NCI-H2107 (cell line): ENCODE measurements at places on chromosomes 1 and 21.

GRCh38 chr1:47676311-47677054 lies 238.6 kb downstream of the FOXD2 start:
- DNase-seq, result no peak

- DNase-seq, result no peak
These were observed 152.0 kb upstream of the IGSF21 start for GRCh38 chr1:17955302-17956285.

- no peak for DNase-seq
These were observed 146.4 kb downstream of the FGGY start for GRCh38 chr1:59443310-59443709.

GRCh38 chr1:201321826-201322390 lies 38.6 kb downstream of the PKP1 start:
- DNase-seq, result no peak

- no peak for DNase-seq
These were observed 48.7 kb upstream of the KIRREL1 start for GRCh38 chr1:157944663-157945280.

DNA sequence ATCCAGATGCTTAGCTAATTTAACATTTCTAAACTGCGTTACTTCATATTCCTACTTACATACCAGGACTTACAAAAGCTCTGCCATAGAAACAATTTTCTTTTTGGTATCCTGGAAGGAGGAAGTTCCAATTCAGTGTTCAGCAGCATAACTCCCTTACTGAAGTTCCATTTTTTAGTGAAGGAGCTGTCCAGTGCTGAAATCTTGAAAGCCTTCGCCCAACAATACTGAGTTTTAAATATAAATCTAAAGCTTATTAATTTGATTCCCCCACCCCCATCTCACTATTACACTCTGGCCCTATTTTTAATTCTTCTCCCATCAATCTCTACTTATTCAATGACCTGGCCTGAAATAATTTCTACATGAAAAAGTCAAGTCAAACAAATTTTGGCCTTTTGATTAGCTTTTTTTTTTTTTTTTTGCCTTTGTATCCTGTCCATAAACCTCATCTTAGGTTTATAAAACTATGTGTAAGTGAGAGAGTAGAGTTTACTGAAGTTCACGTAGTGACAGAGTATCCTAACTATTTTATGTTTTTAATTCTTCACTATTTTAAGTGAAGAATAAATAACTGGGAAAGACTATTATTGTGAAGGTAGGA lies 323.0 kb upstream of the PLD5 start:
- DNase-seq, result no peak

- no peak for DNase-seq
These were observed 8.4 kb downstream of the ZYG11A start for GRCh38 chr1:52850951-52851350.

- DNase-seq, result no peak
These were observed 331.7 kb upstream of the PROX1 start for GRCh38 chr1:213656039-213656438.

DNA sequence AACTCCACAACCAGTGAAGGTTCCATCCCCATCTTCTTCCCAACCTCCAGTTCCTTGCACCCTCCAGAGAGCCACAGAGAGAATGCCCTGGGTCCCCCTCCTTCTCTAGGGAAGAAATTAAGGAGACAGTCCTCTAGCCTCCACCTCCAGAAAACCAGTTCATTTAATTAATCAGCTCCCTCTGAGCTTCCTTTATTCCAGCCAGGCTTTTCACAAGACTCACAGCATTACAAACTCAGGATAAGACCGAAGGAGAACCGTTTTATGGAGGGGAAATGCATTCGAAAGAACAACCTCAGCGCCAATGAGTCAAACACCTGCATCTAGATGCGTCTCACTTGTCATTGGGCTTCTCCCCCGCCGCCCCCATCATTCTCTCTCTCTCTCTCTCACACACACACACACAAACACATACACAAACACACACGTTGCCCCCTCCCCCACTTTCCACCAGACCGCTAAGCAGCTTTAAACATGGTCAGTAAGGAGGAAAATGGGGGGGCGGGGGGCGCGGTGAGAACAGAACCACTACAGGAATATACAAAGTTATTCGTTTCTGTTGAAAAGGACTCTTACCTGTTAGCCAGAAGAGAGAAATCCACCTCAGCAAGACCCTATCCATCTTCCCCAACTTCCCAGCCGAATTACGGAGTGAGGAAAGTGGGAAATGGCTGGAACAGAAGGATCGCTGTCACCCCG lies 544 bp downstream of the ILDR2 start:
- no peak for DNase-seq

GRCh38 chr21:16571594-16571993 lies 841.8 kb downstream of the USP25 start:
- DNase-seq, result no peak

GRCh38 chr1:235703506-235703905 lies 53.9 kb upstream of the GNG4 start:
- no peak for DNase-seq

GRCh38 chr1:9235096-9235459 lies 504 bp downstream of the H6PD start:
- DNase-seq, result no peak

GRCh38 chr1:10615332-10615731 lies 140.6 kb downstream of the PEX14 start:
- DNase-seq, result no peak

DNA sequence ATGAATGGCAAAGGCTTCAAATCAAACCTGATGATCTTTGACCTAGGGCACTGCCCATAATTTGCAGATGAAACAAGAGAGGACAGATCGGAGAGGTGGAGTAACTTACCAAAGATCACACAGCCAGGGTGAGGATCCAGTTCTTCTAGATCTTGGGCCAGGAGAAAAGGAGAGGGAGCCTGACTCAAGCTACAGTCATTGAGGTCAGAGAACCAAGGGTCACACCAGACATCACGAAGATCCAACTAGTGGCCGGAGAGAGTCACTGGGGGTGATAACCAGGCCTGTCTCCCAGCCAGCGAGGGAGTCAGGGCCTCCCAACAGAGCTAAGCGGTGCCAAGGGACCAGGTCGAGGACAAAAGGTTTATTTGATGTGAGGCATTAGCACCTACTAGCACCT lies 115.0 kb downstream of the RIPK4 start:
- DNase-seq, result no peak

DNA sequence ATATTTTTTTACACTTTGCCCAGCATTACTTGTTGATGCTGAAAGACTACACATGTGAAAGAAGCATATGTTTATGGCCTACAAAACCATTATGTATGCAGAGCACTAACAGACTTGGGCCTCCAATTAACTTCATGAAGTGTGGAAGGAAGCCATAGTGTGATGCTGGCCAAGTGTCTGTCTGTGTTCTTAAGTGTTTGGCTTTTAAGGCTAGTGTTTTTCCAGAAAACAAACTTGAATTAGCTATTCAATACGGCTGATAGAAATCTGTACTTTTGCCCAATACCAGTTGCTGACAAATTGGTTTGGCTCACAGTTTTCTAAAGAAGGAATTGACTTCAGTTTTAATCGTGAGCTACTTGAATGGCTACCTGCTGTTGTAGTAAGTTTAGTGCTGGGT lies 136.1 kb downstream of the ADGRL2 start:
- no peak for DNase-seq

DNA sequence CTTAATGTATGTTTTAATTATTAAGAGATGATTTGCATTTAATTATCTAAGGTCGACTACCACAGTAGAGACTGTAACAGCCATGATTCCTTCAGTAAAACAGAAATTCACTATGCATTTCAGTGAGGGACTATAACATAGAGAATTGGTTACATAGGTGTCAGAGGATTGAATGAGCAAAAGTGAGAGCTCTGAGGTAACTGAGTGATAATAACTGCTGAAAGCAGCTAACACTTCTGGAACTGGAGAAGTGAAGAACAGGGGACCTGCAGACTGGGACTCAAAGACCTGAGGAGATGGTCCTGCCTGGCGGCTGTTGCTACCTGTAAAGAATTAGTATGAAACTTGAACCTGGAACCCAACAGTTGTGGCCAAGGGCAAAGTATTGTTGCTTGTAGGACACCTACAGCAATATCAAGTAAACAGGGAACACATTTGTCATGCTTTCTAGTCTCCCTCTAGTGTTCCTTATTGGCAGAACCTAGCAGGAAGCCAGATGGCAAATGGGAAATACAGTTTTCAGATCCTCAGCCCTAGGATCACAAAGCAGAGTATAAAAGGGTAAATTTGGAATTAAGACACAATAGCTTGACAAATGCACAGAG lies 110.6 kb downstream of the HS2ST1 start:
- no peak for DNase-seq

GRCh38 chr1:12230549-12231275 lies 882 bp downstream of the VPS13D start:
- DNase-seq, result no peak

- DNase-seq, result no peak
These were observed 550 bp downstream of the ACKR1 start for GRCh38 chr1:159205225-159205624.

- DNase-seq, result no peak
These were observed 3.5 kb upstream of the RNF220 start for GRCh38 chr1:44401256-44402228.

GRCh38 chr1:234656070-234656895 lies 46.3 kb upstream of the IRF2BP2 start:
- DNase-seq, result no peak

DNA sequence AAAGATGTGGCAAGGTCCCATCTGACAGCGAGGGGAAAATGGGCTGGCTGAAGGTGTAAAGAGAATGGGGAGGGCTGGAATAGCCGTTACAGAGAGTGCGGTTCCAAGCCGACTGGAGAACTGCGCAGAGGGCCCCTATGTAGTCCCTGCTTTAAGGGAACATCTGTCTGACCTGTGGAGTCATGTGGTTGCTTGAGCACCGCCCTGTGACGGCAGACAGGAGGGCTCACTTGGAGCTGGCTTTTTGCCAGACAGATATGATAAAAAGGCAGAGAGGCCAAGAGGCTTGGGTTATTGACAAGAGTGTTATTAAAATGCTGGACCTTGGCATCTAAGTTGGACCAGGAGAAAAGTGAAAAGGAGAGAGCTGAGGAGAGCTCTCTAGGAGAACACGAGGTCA lies 5.9 kb upstream of the PTPRF start:
- no peak for DNase-seq

DNA sequence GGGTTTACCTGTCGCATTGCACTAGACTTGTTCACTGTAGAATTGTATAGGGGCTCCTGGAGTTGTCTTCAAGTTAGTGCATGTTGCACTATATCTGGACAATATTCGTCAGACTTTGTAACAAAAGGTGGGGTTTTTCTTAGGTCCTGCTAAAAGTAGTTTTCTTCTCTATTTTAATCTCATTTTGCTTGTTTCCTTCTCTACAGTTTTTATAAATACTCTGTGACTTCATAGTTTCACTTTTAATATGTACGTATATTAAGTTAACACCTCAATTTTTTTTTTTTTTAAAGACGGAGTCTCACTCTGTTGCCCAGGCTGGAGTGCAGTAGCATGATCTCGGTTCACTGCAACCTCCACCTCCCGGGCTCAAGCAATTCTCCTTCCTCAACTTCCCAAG lies 26.5 kb upstream of the MRPS6 start:
- no peak for DNase-seq
